ENCODE measurements at places on chromosomes 12 and 14.

DNA sequence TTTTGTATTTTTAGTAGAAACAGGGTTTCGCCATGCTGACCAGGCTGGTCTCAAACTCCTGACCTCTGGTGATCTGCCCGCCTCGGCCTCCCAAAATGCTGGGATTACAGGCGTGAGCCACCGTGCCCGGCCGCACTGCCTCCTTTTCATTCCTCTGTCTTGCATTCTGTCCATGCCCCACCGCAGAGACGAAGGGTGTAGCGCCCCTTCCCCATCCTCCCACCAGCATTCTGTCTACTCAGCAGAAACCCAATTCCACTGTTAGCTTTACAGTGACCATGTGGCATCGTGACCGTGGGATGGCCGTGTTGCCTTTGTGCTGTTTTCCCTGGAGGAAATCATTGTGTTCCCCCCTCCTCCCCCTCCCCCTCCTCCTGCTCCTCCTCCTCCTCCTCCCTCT, 10.3 kb downstream of the TEX22 start:
- no peak overlapping the region for H3K27ac ChIP-seq
- peaks cover 18% of the 10 kb centered on the region for H3K27me3 ChIP-seq
- no peak for DNase-seq
- H3K4me1 ChIP-seq, result no peaks in the 10 kb centered on the region

DNA sequence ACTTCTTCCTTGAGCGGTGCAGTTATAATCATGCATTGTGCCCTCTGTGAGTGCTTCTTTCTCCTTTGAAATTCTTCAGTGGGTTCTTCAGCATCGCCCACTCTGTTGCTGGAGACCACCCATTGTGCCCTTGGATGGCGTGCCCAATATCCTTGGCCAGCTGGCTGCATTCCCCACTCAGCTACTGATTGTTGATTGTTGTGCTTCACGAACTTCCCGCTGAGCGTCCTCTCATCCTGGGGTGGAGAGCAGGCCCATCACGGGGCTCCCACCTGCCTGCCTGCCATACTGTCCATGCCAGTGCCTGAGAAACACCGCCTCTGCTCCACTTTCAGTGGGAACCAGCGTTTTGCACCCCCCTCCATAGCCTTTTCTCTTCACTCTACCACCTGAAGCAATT, 8.6 kb upstream of the SSTR1 start:
- H3K4me3 ChIP-seq, result no peak overlapping the region
- H3K4me1 ChIP-seq, result peaks cover 20% of the 10 kb centered on the region
- no peak for DNase-seq
- no peaks in the 10 kb centered on the region for H3K27me3 ChIP-seq

- no peak overlapping the region for H3K4me3 ChIP-seq
- H3K27ac ChIP-seq, result peak overlapping the region; percentile 52
- 0 out of 2 replicates have a peak, but pooled peaks cover 7% of the 10 kb centered on the region for H3K36me3 ChIP-seq
Measured at GRCh38 chr12:45259675-45260074, 43.8 kb downstream of the ANO6 start.

- H3K27me3 ChIP-seq, result no peaks in the 10 kb centered on the region
- H3K36me3 ChIP-seq, result peaks cover 32% of the 10 kb centered on the region
- H3K4me3 ChIP-seq, result no peak overlapping the region
- DNase-seq, result no peak
- peak overlapping the region; percentile 81 for H3K27ac ChIP-seq
- H3K4me1 ChIP-seq, result peaks cover 4% of the 10 kb centered on the region
Measured at GRCh38 chr12:57770734-57771133, 1.2 kb downstream of the METTL1 start.

DNA sequence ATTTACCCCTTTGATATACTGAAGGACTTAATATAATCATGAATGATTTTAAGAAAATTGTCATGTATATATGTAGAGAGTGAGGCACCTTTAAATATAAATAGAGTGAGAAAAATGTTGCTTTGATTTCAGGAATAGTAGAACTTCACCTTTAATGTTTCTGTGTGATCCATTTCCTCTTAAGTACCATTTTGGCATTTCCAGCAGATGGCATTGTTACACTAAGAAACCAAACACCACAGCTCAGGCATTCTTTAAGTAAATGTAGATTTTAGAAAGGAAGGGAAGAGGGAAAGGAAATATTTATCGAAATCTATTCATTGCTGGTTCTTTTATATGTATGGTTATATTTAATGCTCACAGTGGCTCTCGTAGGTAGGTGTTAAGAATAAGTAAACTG, 556.7 kb upstream of the FBXO33 start:
- no peak for DNase-seq
- H3K4me3 ChIP-seq, result no peak overlapping the region
- no peaks in the 10 kb centered on the region for H3K4me1 ChIP-seq
- H3K27me3 ChIP-seq, result no peaks in the 10 kb centered on the region
- no peak overlapping the region for H3K27ac ChIP-seq

DNA sequence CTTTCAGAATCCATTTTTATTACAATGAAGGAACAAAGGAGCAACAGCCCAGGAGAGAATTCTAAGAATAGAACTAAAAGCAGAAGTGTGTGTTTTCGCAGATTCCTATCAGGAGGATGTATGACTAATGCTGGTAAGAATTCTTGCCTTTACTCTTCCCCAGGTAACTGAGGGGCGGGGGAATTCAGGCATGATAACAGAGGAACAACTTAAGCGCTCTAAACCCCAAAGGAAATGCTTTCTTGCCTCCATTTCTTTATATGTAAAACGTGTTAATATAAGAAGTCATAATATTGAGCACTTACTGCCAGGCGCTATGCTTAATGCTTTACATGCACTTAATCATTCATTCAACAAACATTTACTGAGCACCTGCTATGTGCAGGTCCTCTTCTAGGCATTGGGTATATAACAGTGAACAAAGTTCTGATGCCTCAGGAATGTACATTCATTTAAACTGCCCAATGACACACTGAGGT, 4.5 kb downstream of the HCAR1 start:
- H3K27me3 ChIP-seq, result no peaks in the 10 kb centered on the region
- peaks cover 20% of the 10 kb centered on the region for H3K4me1 ChIP-seq
- no peak for DNase-seq
- no peak overlapping the region for H3K4me3 ChIP-seq
- peak overlapping the region; percentile 81 for H3K27ac ChIP-seq

- H3K4me3 ChIP-seq, result no peak overlapping the region
- DNase-seq, result no peak
- H3K4me1 ChIP-seq, result peaks cover 7% of the 10 kb centered on the region
Measured at GRCh38 chr12:11813438-11813813, 164.0 kb downstream of the ETV6 start.

- no peaks in the 10 kb centered on the region for H3K27me3 ChIP-seq
- no peak overlapping the region for H3K4me3 ChIP-seq
- no peaks in the 10 kb centered on the region for H3K4me1 ChIP-seq
- no peak for DNase-seq
- no peaks in the 10 kb centered on the region for H3K36me3 ChIP-seq
Measured at GRCh38 chr12:2844786-2845185, 10.0 kb upstream of the NRIP2 start.

DNA sequence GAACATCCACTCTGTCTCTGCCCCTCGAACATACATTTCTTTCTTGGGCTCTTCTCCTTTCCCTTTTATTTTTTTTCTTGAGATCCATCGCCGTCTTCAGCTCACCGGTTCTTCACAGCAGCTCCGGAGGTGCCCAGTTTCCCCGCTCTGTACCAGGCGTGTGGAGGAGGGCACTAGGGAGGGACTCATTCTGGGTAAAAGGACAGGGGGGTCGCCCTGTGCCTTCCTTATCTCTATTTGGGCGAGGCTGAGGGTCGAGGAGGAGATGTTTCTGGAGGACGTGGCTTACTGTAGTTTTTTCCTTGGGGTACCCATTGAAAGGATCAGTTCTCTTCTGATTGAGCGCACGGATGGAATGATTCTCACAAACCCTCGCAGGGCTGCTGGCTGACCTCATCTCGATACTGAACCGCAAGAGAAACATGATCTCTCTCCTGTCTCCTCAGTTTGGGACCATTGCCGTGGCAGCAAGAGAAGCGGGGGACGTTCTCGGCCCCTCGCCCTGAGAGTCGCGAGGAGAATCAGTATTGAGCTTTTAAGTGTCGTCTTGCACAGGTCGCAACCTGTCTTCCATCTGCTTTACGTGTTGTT, 386 bp downstream of the LIN52 start:
- no peak for DNase-seq
- no peaks in the 10 kb centered on the region for H3K36me3 ChIP-seq
- H3K27me3 ChIP-seq, result no peaks in the 10 kb centered on the region
- peak overlapping the region; percentile 61 for H3K4me3 ChIP-seq

GRCh38 chr12:122753319-122753650, 661 bp downstream of the DENR start:
- H3K27me3 ChIP-seq, result no peaks in the 10 kb centered on the region
- H3K27ac ChIP-seq, result peak overlapping the region; percentile 65
- no peak for DNase-seq
- peak overlapping the region; percentile 72 for H3K4me3 ChIP-seq

DNA sequence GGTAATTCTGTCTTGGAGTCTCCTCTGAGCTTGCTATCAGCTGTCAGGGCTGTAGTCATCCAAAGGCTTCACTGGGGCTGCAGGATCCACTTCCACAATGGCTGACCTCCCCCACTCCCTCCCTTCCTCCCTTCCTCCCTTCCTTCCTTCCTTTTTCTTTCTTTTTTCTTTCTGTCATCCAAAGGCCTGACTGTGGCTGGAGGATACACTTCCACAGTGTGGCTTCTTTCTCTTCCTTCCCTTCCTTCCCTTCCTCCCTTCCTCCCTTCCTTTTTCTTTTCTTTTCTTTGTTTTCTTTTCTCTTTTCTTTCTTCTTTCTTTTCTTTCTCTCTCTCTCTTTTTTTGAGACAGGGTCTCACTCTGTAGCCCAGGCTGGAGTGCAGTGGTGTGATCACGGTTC, 30.6 kb downstream of the ARF6 start:
- H3K27ac ChIP-seq, result no peak overlapping the region
- H3K4me3 ChIP-seq, result no peak overlapping the region
- H3K27me3 ChIP-seq, result no peaks in the 10 kb centered on the region
- peaks cover 6% of the 10 kb centered on the region for H3K4me1 ChIP-seq
- DNase-seq, result no peak

- no peak overlapping the region for H3K27ac ChIP-seq
- peaks cover 25% of the 10 kb centered on the region for H3K36me3 ChIP-seq
- DNase-seq, result no peak
- no peak overlapping the region for H3K4me3 ChIP-seq
Measured at GRCh38 chr14:102215576-102216250, 76.0 kb downstream of the WDR20 start.

DNA sequence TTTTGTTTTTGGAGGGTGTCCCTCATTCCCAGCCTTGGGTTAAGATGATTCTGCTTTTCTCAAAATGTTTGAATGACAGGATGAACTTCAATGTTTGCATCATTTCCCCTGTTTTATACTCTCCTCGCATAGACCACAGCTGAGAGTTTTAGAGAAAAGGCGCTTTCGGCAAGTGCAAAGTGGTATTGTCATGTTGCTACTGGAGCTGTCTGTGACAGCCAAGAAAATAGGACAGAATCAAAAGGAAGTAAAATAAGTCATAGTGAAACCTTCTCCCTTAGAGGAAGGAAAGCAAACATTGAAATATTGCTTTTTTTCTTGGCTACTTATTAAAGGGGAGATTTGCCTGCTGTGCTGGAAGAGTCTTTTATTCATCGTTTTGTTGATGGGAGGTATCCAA, 33.5 kb upstream of the ARHGAP5 start:
- H3K27me3 ChIP-seq, result no peaks in the 10 kb centered on the region
- H3K4me3 ChIP-seq, result no peak overlapping the region
- peaks cover 7% of the 10 kb centered on the region for H3K4me1 ChIP-seq

DNA sequence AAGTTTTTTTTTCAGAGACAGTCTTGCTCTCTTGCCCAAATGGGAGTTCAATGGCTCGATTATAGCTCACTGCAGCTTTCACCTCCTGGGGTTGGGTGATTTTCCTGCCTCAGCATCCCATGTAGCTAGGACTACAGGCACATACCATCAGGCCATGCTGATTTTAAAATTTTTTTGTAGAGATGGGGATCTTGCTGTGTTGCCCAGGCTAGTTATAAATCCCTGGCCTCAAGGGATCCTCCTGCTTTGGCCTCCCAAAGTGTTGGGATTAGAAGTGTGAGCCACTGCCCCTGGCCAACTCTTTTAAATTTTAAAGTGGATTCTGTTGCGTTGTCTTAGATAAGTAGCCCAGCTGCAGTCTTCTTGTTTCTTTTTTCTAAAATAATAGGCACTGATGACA, 115.8 kb downstream of the RAD51B start:
- DNase-seq, result no peak
- no peak overlapping the region for H3K27ac ChIP-seq
- H3K27me3 ChIP-seq, result no peaks in the 10 kb centered on the region

- DNase-seq, result no peak
- no peak overlapping the region for H3K27ac ChIP-seq
- no peaks in the 10 kb centered on the region for H3K4me1 ChIP-seq
- H3K27me3 ChIP-seq, result no peaks in the 10 kb centered on the region
Measured at GRCh38 chr14:36424478-36425102, 95.4 kb downstream of the NKX2-1 start.

DNA sequence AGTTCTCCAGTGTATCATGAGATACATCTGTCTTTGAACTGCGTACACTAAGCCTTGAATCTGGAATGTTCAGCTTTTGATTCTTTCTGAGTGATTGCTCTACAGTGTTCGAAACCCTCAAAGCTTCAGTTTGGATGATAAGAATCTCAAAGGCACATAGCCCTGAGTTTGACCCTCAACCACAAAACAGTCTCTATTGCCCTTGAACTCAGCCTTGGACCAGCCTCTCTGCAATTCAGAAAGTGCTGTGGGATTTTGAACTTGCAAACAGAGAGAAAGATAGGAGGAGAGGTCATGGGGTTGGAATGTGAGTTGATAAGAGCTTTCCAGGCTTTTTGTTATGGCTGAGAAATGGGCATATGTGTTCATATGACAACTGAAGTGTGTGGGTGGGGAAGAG, 100.3 kb downstream of the MYRFL start:
- H3K27me3 ChIP-seq, result no peaks in the 10 kb centered on the region
- H3K4me3 ChIP-seq, result no peak overlapping the region
- no peak for DNase-seq
- H3K4me1 ChIP-seq, result no peaks in the 10 kb centered on the region
- no peak overlapping the region for H3K27ac ChIP-seq

DNA sequence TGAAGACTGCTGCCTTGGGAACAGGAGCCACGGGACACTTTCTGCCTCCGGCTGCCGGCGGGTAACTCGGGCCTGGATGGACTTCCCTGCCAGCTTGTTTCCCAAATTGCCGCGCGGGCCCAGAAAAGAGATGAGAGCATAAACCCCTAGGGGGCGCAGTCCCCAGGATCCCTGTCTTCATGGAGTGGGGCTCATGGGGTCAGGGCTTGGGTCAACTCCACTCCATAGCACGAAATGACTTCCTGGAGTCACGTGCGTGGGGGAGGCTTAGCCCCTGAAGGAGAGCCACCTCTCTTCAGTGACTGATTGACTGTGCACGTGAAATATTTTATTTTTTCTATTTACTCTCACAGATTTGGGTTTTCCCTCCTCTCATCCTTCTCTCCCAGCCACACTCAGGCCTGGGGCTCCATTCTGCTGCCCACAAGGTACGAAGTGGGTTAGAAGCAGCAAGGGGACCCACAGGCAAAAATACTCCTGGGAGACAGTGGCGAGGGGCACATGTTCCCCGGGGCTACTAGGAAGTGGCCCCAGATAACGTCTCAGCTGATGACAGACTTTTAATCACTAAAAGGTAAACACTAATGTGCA, 10.0 kb downstream of the PGF start:
- H3K27ac ChIP-seq, result no peak overlapping the region
- peaks cover 80% of the 10 kb centered on the region for H3K36me3 ChIP-seq
- no peak overlapping the region for H3K4me3 ChIP-seq
- H3K27me3 ChIP-seq, result no peaks in the 10 kb centered on the region
- DNase-seq, result no peak
- peaks cover 3% of the 10 kb centered on the region for H3K4me1 ChIP-seq
